ENCODE measurements at places on chromosomes 1 and 21.

- no peak for DNase-seq
These were observed 31.4 kb downstream of the RHBG start for GRCh38 chr1:156400191-156400935.

GRCh38 chr1:202709276-202710041 lies 795 bp downstream of the SYT2 start:
- DNase-seq = no peak

- no peak for DNase-seq
These were observed 1048.5 kb downstream of the PLA2G4A start for GRCh38 chr1:187877220-187877619.

- no peak for DNase-seq
These were observed 41.7 kb downstream of the ALPL start for GRCh38 chr1:21550866-21551475.

GRCh38 chr1:180815188-180815587 lies 97.5 kb upstream of the KIAA1614 start:
- DNase-seq = no peak

- DNase-seq = no peak
These were observed 66.4 kb upstream of the FBXO28 start for GRCh38 chr1:224047538-224047937.

DNA sequence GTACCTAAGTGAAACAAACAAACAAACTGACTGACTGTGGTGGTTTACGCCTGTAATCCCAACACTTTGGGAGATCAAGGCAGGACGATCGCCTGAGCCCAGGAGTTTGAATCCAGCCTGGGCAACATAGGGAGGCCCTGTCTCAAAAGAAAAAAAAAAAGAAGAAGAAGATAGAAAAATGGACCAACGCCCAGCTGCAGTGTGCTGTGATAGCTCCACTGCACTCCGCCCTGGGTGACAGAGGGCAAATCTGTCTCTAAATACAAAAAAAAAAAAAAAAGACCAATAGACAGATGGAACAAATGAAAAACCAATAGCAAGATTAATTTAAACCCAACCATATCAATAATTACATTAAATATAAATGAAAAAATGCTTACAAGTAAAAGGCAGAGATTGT lies 13.9 kb downstream of the AKR7A3 start:
- DNase-seq = no peak

- no peak for DNase-seq
These were observed 2.3 kb upstream of the USP16 start for GRCh38 chr21:29022166-29022565.

DNA sequence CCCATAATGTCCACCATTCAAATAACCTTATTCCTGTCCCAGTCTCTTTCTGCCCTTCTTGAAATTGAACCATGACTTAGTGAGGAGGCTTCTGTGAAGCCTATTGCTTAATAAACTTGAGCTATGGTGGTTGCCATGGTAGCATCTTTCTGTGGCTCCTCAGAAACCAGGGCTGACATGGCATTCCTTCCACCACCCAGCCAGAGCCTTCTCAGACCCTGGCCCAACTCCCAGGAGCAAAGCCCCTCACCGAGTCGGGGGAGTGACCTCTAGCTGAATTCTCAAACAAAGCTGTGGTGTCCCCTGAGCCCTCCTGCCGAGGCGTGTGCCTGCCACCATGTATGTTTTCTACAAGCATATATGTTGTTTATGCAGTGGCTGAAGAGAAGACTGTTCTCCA lies 259.1 kb downstream of the CACNA1E start:
- DNase-seq = no peak

- DNase-seq = no peak
These were observed 5.4 kb upstream of the TOE1 start for GRCh38 chr1:45334308-45335245.

DNA sequence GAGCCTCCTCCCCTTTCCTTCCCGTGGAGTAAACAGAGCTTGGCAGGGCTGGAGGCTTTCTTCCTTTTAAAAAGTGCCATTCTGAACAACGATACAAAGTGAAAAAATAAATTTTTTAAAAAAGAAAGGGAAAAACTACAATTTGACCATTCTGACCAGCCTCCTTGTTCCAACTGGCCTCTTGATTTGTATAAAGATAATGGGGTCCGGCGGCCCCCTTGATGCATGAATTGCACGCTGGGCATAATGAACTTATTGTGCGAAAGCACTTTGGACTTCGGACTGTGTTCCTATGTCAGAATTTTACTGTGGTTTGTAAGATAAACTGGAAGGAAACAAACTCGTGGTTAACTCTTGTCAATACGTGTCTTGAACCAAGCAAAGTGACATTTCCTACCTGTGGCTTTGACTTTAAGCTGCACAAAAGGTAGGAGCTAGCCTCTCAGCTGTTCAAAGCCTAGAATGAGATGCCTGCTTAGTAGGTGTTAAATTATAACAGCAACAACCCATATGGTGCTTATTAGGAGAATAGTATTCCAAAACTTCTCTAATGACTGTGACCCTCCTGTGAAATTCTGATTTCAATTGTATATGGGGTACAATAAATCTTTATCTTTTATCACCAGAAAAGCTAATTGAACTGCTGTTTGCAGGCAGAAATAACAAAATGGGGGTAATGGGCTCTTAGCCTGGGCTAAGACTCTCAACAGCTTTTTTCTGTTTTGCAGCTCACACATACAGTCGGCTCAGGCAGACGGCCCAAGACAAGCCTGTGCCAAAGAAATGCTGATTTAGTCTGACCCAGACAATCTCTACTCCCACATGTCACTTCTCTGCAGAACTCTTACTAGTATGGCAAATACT lies 9.3 kb downstream of the IRF2BP2 start:
- DNase-seq = no peak

GRCh38 chr1:222053790-222054294 lies 312.0 kb upstream of the DUSP10 start:
- DNase-seq = no peak

DNA sequence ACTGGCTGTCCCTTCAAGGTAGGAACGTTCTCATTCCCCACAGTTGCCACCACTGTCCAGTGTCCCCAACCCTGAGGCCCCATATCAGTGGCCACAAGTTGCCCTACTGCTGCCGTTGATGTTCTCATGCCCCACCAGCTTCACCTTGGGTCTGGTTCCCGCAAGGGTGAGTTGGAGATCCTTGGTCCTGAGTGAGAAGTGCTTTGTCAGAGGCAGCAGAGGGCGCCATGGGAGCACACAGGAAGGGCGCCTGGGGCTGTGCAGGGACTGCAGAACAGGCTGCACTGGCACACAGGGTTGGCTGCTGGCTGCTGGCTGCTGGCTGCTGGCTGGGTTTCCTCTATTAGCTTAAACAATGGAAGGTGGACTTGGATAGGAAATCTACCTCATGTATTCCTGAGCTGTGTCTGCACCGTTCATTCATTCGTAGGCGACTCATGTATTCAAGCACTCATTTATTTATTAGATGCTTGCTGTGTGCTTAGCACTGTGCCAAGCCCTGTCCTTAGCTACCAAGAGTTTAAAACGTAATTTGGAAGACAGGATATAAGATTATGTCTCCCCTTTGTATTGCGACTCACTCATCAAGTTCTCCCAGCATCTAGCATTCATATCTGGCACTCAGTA lies 2.1 kb upstream of the S100A9 start:
- no peak for DNase-seq

DNA sequence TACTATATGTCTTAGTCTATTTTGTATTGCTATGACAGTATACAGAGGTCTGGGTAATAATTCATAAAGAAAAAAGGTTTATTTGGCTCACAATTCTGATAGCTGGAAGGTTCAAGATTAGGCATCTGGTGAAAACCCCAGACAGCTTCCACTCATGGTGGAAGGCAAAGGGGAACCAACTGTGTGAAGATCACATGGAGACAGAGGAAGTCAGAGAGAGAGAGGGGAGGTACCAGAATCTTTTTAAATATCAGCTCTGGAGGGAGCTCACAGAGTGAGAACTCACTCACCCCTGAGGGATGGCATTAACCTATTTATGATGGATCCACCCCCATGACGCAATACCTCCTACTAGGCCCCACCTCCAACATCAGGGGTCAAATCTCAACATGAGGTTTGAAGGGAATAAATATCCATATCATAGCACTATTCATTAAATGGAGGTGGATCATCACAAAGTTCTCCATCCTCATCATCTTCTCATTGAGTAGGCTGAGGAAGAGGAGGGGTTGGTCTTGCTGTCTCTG lies 290.5 kb downstream of the DSCAM start:
- DNase-seq = no peak

DNA sequence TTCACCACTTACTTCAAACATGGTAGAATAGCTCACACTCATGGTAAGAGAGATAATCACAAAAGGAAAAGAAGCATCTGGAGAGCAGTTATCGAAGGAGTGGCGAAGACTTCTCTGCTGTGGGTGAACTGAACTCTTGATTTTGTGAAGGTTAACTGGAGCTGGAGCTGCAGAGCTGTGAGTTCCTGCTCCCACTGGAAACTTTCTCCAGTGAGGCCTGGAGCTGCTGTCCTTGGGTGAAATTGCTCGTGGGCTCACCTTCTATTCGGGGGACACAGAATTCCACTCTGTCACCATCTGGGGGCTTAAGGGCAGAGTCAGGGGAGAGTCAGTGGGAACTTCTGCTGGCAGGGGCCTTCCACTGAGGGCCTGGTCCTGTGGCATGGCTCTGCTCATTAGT lies 45.9 kb downstream of the MAB21L3 start:
- DNase-seq = no peak

GRCh38 chr1:25675729-25676476 lies 59.3 kb downstream of the MAN1C1 start:
- DNase-seq = peak; percentile 53

- DNase-seq = no peak
These were observed 11.8 kb upstream of the INPP5B start for GRCh38 chr1:37958690-37959089.

- DNase-seq = no peak
These were observed 9.0 kb downstream of the CLCA1 start for GRCh38 chr1:86477682-86478081.

GRCh38 chr1:201566933-201567801 lies 28.2 kb downstream of the NAV1 start:
- no peak for DNase-seq

- no peak for DNase-seq
These were observed 3.6 kb upstream of the KIAA2013 start for GRCh38 chr1:11929849-11930248.

DNA sequence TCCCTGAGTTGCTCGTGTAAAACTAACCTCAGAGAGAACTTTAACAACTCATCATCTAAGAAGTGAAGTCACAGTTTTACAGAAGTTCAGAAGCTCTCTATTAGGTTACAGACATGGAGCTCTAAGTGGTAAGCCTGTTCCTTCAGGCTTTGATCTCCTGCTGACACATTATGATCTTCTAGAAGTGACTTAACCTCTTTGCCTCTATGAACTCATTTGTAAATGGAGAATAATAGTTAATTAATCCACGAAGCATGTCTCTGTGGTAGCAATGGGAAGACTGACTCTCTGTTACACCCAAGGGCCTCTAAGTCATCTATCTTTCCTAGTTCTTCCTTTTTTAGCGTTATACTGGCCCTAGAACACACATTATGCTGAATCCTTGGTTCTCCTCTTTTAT lies 157.9 kb upstream of the NRIP1 start:
- DNase-seq = no peak

GRCh38 chr21:44301141-44301540 lies 1.3 kb downstream of the PFKL start:
- DNase-seq = no peak

GRCh38 chr1:116508984-116509980 lies 61.5 kb downstream of the CD58 start:
- no peak for DNase-seq

- no peak for DNase-seq
These were observed 78.0 kb downstream of the SSBP3 start for GRCh38 chr1:54328066-54328636.

GRCh38 chr1:155323729-155324036 lies 3.0 kb downstream of the RUSC1 start:
- peak; percentile 72 for DNase-seq

- no peak for DNase-seq
These were observed 92.1 kb downstream of the PRKAB2 start for GRCh38 chr1:147080006-147080661.

- DNase-seq = peak; percentile 7
These were observed 42.9 kb upstream of the CD53 start for GRCh38 chr1:110829955-110830553.

Measured in effector CD4-positive, alpha-beta T cell (primary cell).